Right cardiac atrium (tissue), 5 donors: ENCODE measurements at places on chromosomes 2 and 18. TPM values are rescaled to one million over a fixed set of nuclear protein-coding genes. Genes with fewer than 3 reads are reported as not detected.

- DNase-seq = no peak
These were observed 58.2 kb upstream of the MEX3C start for GRCh38 chr18:51255693-51256092.

- no peak for DNase-seq
These were observed 58.2 kb downstream of the FSIP2 start for GRCh38 chr2:185796758-185797157.

GRCh38 chr2:7352191-7352590 lies 435.0 kb downstream of the RNF144A start:
- no peak for DNase-seq

DNA sequence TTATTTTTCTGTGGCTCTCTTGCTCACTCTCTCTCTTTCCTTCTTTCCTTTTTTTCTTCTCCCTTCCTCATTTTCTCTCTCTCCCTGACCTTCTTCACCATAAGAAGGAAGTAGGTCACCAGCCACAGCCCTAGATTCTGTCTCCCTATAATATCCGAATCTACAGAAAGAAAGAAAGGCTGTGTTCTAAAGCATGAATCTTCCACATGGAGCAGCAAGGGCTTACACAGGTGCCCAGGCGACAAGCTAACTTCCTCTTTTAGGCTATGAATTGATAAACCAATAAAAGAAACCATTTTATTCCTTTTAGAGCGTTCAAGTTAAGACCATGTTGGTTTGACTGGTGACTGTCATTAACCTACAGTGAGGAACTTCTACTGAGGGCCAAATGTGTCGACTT lies 49.3 kb downstream of the CACNB4 start:
- no peak for DNase-seq

DNA sequence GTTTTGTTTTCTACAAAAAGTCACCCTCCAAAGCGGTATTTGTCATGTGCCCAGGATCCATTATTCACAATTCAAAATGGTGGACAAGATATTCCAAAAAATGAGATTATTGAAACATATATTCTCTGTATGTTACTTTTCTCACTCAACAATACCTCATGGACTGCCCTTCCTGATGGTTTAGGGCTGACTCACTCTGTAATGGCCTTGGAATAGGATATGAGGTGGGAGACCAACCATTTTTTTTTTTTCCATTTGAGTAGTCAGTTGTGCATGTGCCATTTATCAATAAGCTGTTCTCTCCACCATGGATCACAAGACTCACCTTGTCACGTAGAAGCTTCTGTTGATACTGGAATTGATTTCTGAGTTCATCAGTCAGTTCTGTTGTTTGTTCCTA lies 64.5 kb downstream of the LYPD6 start:
- no peak for DNase-seq

- DNase-seq = no peak
These were observed 41.3 kb upstream of the ZNF532 start for GRCh38 chr18:58823412-58823811.

DNA sequence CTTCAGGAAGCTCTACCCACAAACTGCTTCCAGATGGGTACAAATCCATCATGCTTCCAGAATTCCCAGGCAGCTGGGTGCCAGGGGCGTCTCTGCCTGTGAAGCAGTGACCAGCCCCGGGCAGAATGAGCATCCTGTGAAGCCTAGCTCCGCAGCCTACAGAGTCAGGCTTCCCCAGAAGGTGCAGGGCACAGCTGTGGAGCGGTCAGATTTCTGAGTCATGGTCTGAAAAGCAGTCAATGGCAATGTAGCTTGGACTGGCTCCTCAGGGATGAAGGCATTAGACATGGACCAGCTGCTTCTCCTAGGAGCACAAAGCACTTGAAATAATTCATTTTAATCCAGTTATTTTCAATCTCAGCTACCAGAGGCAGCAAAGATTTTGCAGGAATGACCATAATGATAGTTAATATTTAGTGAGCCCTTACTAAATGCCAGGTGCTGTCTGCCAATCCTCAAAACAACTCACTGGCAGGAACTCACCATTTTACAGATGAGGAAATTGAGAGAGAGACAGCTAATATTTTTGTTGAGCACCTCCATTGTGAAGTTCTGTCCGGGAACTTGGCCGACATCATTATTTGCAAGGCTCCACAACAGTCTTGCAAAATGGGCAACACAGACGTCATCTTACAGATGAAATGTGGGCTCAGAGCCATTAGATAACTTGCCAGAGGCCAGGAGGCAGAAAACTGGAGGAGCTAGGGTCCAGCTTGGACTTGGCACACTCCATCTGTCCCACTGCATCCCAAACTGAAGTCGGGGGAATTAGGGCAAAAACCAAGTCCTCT lies 31.7 kb downstream of the ACMSD start:
- DNase-seq = peak; percentile 53

DNA sequence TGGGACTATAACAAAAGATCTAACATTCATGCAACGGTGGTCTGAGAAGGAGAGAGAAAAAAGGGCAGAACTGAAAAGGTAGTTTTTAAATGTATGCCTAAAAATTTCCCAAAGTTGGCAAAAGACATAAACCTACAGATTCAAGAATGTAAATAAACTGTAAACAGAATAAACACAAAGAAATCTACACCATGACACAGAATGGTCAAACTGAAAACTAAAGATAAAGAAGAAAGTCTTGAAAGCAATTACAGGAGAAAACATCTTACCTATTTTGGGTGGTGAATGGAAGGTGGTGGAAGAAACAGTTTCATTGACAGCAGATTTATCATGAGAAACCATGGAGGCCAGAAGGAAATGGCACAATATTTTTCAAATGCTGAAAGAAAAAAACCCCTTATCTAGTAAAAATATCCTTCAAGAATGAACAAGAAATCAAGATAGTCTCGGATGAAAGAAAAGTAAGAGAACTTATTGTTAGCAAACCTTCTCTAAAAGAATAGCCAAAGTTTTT lies 35.6 kb upstream of the ZNF397 start:
- DNase-seq = no peak

DNA sequence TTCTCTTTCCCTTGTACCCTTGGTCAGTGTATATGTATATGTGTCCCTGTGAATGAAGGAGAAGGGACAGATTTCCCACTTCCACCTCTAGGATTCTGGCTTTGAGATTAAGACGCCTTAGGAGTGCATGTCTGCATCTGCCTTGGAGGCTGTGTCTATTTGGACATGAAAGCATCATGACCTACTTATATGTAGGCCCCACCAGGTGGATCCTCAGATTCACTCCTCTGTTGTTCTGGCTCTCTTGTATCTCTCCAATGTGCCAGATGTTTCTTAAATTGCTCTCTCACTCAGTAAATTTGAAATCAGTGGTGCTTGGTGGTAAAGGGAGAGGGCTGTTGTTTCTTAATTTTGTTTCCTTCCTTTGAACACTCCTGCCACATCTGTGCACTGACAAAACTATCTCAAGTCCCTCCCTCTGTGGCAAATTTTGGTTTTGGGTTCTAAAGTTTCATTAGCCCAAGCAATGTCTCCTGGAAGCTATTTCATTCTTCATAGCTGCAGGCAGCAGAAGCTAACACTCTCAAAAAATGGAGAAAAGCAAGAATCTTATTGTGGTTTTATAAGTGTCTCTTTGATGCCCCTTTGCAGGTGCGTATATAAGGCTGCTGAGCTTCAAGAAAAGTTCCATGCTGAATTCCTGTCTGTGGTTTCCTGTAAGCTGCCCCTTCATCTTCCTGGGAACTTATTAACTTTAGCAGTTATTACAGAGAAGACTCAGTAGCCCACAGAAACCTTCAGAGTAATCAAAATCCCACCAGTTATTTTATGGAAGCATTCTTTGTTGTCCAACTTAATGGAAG lies 179.7 kb upstream of the SETBP1 start:
- no peak for DNase-seq

DNA sequence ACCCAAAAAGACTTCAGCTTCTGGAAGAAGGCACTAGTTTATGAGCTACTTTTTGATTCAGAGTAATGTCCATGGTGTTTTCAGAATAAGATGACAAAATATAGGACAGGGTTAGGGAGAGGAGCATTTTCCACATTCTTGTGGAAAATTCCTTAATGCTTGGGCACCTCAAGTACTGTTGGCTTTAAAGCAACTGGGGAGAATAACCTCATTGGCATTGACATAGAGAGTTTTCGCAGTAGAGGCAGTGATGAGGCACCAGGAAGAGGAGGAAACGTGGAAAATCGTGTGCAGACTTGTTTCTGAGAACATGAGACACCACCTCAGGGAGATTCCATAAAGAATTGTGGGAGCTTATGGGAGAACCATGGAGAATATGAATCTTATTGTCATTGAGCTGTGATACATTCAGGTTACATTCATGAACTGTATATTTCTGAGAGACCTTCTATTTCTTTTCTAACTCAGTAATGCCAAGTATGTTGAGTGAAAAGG lies 929.0 kb upstream of the NRXN1 start:
- DNase-seq = no peak

GRCh38 chr2:147524912-147525311 lies 319.9 kb upstream of the ACVR2A start:
- no peak for DNase-seq

DNA sequence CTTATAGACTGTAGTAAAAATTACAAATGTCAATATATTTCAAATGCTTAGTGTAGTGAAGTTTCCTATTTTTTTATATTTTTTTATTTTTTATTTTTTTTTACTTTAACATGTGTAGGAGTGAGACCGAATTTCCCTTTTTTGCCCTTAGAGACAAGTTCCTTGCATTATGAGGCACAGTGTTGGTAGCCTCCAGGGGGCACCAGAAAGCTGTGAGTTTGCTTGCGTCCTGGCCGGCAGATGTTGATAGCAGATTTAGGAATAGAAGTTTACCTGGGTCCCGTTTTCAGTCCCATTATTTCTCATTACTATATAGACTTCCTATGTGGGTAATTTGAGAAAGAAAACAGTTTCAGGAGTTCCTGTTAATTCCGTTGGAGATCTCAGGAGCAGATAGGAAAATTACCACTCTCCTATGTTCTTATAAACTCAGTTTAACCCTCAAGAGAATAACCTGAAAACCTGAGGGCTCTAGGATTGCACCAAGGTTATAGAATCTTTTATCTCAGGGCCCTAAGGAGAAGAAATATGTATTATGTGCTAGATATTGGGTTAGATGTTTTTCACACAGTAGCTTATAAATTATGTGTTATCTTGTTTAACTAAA lies 157.5 kb upstream of the SESTD1 start:
- DNase-seq = peak; percentile 76

- no peak for DNase-seq
These were observed 55.5 kb downstream of the SGPP2 start for GRCh38 chr2:222479859-222480258.

DNA sequence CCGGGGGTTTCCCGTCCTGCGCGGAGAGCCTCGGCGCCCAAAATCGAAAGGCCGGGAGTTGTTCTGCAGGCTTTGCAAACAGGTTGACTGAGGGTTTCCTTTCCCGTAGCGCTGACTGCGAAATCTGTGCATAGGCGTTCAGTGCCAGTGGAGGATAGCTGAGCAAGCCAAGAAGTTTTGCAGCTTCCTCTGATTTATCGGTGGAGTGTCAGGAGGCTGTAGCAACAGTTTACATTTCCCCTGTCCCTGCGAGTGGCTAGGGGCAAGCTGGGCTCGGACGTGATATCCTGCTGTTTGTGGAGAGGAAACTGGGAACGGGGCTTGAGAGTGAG lies 694 bp downstream of the THSD7B start:
- no peak for DNase-seq

- DNase-seq = no peak
These were observed 86.8 kb downstream of the MAIP1 start for GRCh38 chr2:200042102-200042735.

DNA sequence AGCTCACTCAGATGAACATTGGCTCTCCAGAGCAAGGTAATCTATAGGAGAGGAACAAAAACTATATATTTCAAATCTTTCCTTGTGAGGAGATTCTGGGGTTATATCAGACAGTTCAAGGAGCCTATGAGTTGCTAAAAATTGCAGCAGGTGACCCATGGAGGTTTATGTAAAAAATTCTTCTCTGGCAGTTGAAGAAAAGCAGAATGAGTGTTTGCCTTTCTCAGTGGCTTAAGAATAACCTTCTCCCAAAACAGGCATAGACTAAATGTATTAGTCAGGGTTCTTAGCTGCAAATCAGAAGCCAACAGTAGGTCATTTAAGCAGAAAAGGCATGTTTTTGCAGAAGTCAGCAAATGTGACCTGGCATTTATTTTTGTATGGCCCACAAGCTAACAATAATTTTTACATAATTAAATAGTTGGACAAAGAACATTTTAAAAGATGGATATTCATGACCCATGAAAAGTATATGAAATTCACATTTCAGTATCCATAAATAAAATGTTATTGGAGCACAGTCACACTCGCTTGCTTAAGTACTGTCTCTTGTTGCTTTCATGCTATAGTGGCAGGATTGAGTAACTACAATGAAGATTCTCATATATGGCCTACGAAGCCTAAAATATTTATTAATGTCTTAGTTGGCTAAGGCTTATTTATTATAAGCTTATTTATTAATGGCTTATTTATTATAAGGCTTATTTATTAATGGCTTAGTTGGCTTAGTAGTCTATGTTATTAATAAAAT lies 93.4 kb upstream of the TLK1 start:
- no peak for DNase-seq

- no peak for DNase-seq
These were observed 390.3 kb downstream of the GPD2 start for GRCh38 chr2:156826341-156826933.

Gene IL1R2
- 4.3 TPM for total RNA-seq

Gene GPR55
- total RNA-seq = not detected

Gene MPP4
- total RNA-seq = not detected

Gene CRYBA2
- total RNA-seq = not detected

Gene SLC11A1
- total RNA-seq = 9.4 TPM
